NCI-H187 (cell line): ENCODE measurements at places on chromosomes 7 and 10.

GRCh38 chr10:101570428-101571270 lies 17.4 kb downstream of the POLL start:
- no peak for DNase-seq

GRCh38 chr7:122748195-122748594 lies 45.5 kb upstream of the RNF148 start:
- no peak for DNase-seq

GRCh38 chr10:28317760-28318159 lies 14.9 kb upstream of the MPP7 start:
- no peak for DNase-seq

DNA sequence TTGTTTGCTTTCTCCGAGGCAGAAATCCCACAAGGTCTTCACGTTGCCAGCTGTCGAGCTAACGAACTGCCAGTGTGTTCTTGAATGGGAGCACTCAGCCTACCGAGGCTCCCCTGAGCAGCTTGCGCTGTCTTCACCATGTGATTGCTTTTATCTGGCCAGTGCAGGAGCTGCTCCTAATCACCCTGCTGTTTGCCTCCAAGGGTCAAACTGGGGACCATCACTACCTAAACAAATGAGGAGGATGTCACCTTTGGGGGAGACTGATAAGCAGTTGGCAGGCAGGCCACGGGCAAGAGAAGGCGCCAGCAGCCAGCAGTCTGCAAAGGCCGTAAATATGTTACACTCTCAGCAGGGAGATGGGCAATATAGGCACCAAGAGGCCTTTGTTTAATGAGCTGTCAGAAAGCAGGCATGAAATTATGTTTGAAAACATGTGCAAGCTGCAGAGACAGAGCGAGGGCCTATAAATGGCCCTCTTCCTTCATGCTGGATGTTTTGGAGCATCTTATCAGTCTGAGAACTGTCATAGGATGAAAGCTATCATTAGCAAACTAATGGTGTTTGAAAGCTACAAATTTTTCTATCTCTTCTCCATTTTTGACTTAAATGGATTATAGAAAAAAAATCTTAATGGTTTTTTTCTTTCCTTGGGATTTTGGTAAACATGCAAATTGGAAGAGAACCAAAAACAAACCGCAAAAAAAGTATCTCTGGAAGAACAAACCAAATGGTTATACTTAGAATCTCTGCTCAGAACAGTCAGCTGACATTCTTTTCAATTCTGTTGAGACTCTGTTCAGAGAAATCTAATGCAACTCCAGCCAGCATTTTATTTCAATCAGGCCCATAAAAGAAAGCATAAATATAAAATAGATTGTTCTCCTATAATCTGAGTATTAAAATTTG lies 267.3 kb upstream of the NPVF start:
- peak; percentile 40 for DNase-seq

DNA sequence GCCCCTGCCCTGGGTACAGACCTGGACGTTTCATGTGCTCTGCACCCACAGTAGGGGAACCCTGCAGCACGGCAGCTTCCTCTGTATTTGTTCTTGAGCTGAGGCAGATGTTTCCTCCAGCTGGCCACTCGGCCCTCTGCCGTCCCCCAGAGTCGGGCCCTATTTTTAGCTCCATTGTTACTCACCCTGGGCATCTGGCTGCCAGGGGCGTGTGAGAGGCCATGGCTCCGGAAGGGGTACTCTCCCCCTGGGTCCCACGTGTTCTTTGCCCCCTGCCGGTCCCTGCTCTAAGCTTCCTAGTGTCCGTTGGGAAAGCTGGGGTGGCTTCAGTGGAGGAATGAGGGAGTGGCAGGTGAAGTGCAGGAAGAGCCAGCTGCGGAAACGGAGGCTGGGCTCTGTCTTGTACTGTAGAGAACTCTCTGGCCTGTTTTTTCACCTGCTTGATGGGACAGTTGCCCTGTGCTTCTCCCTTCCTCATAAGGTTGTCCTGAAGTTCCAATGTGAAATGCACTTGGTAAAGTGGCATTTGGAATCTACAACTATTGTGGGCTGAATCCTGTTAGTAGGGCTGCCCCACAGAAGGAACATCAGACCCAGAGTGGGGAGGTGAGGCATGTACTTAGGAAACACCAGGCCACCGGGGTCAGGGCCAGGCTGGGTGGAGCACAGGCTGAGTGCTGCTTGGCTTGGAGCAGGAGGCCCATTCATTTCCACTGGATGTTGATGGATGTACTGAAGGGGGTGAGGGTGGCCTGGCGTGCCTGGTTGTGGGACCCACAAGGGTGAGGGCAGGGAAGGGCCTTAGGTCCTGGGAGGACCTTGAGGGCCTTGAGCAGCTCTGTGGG lies 30.6 kb downstream of the PALD1 start:
- no peak for DNase-seq

- DNase-seq = no peak
These were observed 125.6 kb downstream of the CYP26A1 start for GRCh38 chr10:93199191-93199751.

GRCh38 chr10:103196516-103196915 lies 3.4 kb upstream of the NT5C2 start:
- no peak for DNase-seq
